NCI-H2029 treated with DMSO at 0.1 percent for 48 hours (cell line): ENCODE measurements at places on chromosomes 7 and 10.

- no peak for DNase-seq
These were observed 105.4 kb upstream of the BTBD16 start for GRCh38 chr10:122165484-122166276.

GRCh38 chr7:105721571-105722104 lies 140.3 kb upstream of the EFCAB10 start:
- DNase-seq: no peak

- DNase-seq: no peak
These were observed 84.1 kb downstream of the SNX10 start for GRCh38 chr7:26375726-26376174.

GRCh38 chr7:8582728-8583127 lies 149.3 kb downstream of the NXPH1 start:
- DNase-seq: no peak

- no peak for DNase-seq
These were observed 175.8 kb upstream of the PPP2R2D start for GRCh38 chr10:131724891-131725580.

DNA sequence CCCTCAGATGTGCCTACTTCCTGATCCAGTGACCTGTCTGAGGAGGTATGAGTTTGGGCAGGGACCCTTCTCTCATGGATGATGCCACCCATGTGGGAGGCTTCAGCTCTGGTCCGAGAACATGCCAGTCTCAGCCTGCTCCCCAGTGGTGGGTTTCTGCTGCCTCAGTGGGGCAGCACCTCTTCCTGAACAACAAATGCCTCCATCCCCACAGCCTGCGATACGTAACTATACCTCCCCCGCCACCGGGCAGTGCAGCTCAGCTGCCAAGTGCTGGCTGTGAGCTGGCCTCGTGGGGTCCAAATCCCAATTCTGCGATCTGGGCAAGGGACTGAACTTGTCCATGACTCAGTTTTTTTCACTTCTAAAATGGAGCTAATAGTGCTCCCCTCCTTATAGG lies 3.1 kb downstream of the GDF10 start:
- no peak for DNase-seq

GRCh38 chr10:26573674-26574073 lies 123.8 kb upstream of the PDSS1 start:
- no peak for DNase-seq

GRCh38 chr10:119575991-119576390 lies 20.8 kb downstream of the TIAL1 start:
- no peak for DNase-seq
